ENCODE measurements at places on chromosomes 5 and 9.

- H3K4me3 ChIP-seq = no peak overlapping the region
- peaks cover 14% of the 10 kb centered on the region for H3K27me3 ChIP-seq
- peaks cover 43% of the 10 kb centered on the region for H3K4me1 ChIP-seq
- peak; percentile 44 for DNase-seq
- no peak overlapping the region for H3K27ac ChIP-seq
- H3K36me3 ChIP-seq = no peaks in the 10 kb centered on the region
These were observed 5.5 kb downstream of the PCDH1 start for GRCh38 chr5:141872496-141873356.

DNA sequence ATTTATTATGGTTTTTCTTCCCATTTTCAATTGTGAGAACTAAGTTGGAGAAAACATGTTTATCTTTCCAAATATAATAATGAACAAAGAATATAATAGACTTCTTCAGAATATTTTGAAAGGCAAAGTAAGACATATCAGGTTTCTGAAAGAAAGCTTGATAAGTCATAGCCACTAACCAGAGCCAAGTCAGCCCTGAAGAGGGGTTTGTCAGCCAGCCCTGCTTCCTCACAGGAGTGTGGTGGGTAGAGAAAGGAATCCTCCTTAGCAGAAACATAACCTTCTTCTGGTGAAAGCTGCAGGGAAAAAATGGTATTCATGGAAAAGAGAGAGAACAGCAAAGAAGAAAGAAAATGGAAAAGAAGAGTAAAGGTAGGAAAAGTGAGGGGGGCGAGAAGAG lies 93.4 kb downstream of the MPDZ start:
- H3K36me3 ChIP-seq = no peaks in the 10 kb centered on the region
- H3K27ac ChIP-seq = no peak overlapping the region
- no peak for DNase-seq
- no peak overlapping the region for H3K4me3 ChIP-seq
- H3K27me3 ChIP-seq = no peaks in the 10 kb centered on the region

GRCh38 chr5:445591-445990 lies 2.6 kb downstream of the EXOC3 start:
- peaks cover 26% of the 10 kb centered on the region for H3K4me1 ChIP-seq
- DNase-seq = no peak
- H3K36me3 ChIP-seq = peaks cover 42% of the 10 kb centered on the region
- no peak overlapping the region for H3K27ac ChIP-seq
- H3K4me3 ChIP-seq = no peak overlapping the region

DNA sequence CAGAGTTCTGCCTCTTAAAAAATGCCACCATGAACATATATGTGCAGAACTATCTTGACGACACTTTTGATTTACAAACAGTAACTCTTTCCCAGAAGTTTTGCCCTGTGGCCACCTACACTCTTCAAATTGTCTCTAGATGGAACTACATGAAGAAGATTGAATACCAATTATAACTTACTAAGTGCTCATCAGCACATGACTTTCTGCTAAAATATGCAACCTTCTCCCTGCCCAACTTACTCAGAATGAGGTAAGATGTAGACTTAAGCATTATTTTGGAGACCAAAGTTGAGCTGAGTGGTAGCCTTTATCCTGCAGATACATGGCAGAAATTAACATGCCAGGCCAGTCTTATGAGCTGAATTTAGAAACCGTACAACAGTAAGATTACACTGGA lies 105.4 kb downstream of the SEMA5A start:
- H3K4me1 ChIP-seq = peaks cover 16% of the 10 kb centered on the region
- no peak for DNase-seq
- no peak overlapping the region for H3K4me3 ChIP-seq
- no peaks in the 10 kb centered on the region for H3K27me3 ChIP-seq

GRCh38 chr5:143413958-143414669 lies 10.6 kb upstream of the NR3C1 start:
- DNase-seq = no peak
- H3K4me1 ChIP-seq = no peaks in the 10 kb centered on the region
- H3K36me3 ChIP-seq = no peaks in the 10 kb centered on the region
- no peak overlapping the region for H3K27ac ChIP-seq
- no peak overlapping the region for H3K4me3 ChIP-seq
- no peaks in the 10 kb centered on the region for H3K27me3 ChIP-seq

GRCh38 chr5:43609752-43610151 lies 6.8 kb downstream of the NNT start:
- H3K27ac ChIP-seq = no peak overlapping the region
- no peaks in the 10 kb centered on the region for H3K27me3 ChIP-seq
- no peaks in the 10 kb centered on the region for H3K36me3 ChIP-seq
- no peak for DNase-seq
- peaks cover 2% of the 10 kb centered on the region for H3K4me1 ChIP-seq
- no peak overlapping the region for H3K4me3 ChIP-seq

DNA sequence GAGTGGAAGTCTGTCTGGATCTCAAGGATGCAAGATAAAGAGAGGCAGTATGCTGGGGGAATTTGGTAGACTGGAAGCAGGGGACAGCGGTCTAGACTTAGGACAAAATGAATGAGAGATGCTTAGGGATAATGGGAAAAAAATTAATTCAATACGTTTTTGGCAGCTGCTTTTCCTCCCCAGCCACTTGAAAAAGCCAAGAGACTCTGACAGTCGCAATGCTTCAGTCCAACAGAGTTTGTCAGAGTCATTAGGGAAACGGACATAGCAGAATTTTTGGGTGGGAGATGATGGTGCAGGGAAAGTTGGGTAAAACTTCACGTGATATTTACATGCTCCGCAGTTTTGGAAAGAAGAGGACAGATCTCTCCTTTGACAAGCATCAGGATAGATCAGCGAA lies 129.7 kb downstream of the GOLPH3 start:
- H3K4me1 ChIP-seq = peaks cover 13% of the 10 kb centered on the region
- H3K36me3 ChIP-seq = no peaks in the 10 kb centered on the region
- no peak overlapping the region for H3K4me3 ChIP-seq
- peak overlapping the region; percentile 15 for H3K27ac ChIP-seq
- DNase-seq = no peak

DNA sequence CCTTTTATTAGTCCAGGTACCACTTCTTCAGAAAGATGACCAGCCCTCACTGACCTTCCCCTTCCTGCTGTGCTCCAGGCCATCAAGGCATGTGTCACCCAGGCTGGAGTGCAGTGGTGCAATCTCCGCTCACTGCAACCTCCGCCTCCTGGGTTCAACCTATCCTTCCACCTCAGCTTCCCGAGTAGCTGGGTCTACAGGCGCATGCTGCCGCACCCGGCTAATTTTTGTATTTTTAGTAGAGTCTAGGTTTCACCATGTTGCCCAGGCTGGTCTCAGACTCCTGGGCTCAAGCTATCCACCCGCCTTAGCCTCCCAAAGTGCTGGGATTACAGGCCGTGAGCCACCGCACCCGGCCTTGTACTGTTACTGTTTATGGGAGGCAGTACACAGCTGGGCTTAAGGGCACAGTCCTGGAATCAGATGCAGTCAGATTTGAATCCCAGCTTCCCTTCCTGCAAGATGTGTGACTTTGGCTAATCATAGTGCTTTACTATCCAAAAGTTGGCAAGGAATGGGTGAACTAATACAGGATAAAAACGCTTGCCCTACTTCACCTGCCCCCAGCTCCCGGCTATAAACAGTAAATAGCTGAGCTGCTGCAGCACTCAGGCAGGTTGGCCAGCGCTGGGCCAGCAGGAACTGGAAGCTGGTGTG lies 483 bp upstream of the EIF4EBP3 start:
- peaks cover 46% of the 10 kb centered on the region for H3K36me3 ChIP-seq
- no peak for DNase-seq
- H3K27me3 ChIP-seq = no peaks in the 10 kb centered on the region
- H3K27ac ChIP-seq = peak overlapping the region; percentile 89

DNA sequence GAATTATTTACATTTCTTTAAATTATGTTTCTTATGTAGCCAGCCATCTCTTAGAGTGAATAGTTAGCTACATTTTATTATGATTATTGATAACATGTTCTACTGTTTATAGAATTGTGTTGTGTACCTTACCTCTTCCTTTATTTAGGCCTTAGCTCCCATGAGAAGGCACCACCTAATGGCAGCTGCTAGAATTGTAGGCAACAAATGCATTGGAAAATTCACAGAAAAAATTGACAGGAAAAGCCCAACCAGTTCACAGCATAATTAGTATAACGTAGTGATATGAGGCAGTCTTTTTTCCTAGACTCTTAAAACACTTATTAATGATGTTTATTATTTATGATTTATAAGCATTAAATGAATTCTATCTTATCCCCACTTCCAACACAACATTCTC lies 175.8 kb downstream of the WDR70 start:
- H3K27me3 ChIP-seq = no peaks in the 10 kb centered on the region
- H3K36me3 ChIP-seq = no peaks in the 10 kb centered on the region
- H3K27ac ChIP-seq = no peak overlapping the region
- no peak overlapping the region for H3K4me3 ChIP-seq

GRCh38 chr9:121640076-121640475 lies 11.4 kb upstream of the DAB2IP start:
- no peaks in the 10 kb centered on the region for H3K36me3 ChIP-seq
- no peak overlapping the region for H3K27ac ChIP-seq
- H3K4me1 ChIP-seq = peaks cover 42% of the 10 kb centered on the region
- no peak for DNase-seq

- peaks cover 19% of the 10 kb centered on the region for H3K4me1 ChIP-seq
- no peaks in the 10 kb centered on the region for H3K27me3 ChIP-seq
- no peaks in the 10 kb centered on the region for H3K36me3 ChIP-seq
- H3K4me3 ChIP-seq = no peak overlapping the region
These were observed 34.0 kb upstream of the RXRA start for GRCh38 chr9:134291961-134292871.

GRCh38 chr9:124843456-124844034 lies 9.7 kb upstream of the WDR38 start:
- no peaks in the 10 kb centered on the region for H3K27me3 ChIP-seq
- no peaks in the 10 kb centered on the region for H3K4me1 ChIP-seq
- H3K36me3 ChIP-seq = no peaks in the 10 kb centered on the region
- DNase-seq = no peak
- H3K4me3 ChIP-seq = no peak overlapping the region

GRCh38 chr9:83235526-83235925 lies 172.6 kb upstream of the RASEF start:
- no peak for DNase-seq
- H3K27me3 ChIP-seq = no peaks in the 10 kb centered on the region
- no peaks in the 10 kb centered on the region for H3K36me3 ChIP-seq
- H3K4me3 ChIP-seq = no peak overlapping the region

- H3K27me3 ChIP-seq = no peaks in the 10 kb centered on the region
- H3K27ac ChIP-seq = no peak overlapping the region
- H3K36me3 ChIP-seq = no peaks in the 10 kb centered on the region
- H3K4me3 ChIP-seq = no peak overlapping the region
- no peak for DNase-seq
- H3K4me1 ChIP-seq = peaks cover 34% of the 10 kb centered on the region
These were observed 248.2 kb downstream of the EFNA5 start for GRCh38 chr5:107422494-107422893.

DNA sequence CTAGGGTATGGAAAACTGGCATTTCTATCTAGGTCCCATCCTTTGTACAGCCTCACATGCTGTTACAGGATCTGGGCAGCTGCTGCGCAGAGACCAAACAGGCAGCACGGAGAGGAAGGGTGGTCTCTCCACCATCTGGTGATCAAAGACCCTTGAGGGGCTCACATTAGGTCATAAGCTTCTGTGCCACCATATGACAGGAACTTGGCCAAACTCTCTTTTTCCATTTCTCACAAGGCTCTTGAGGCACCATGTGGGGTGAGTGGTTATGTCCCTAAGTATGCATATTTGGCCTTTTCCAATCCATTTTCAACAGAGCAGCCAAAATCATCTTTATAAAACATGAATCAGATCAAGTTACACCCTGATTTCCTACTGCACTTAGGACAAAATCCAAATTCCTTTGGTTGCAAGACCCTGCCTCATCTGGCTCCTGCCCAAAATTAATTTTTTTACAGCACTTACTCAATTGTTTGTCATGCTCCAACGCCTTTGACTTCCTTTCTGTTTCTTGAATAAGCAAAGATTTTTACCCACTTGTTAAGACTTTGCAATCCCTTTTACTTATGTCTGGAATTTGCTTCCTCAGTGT lies 730.0 kb downstream of the MAT2B start:
- no peak for DNase-seq
- no peak overlapping the region for H3K27ac ChIP-seq
- no peaks in the 10 kb centered on the region for H3K36me3 ChIP-seq
- H3K27me3 ChIP-seq = no peaks in the 10 kb centered on the region
- H3K4me3 ChIP-seq = no peak overlapping the region

- H3K27me3 ChIP-seq = no peaks in the 10 kb centered on the region
- peaks cover under 1% of the 10 kb centered on the region for H3K4me1 ChIP-seq
- no peak overlapping the region for H3K4me3 ChIP-seq
- H3K27ac ChIP-seq = no peak overlapping the region
- H3K36me3 ChIP-seq = no peaks in the 10 kb centered on the region
- DNase-seq = no peak
These were observed 44.3 kb downstream of the SLC28A3 start for GRCh38 chr9:84296146-84296843.

GRCh38 chr5:19048726-19049125 lies 939.3 kb downstream of the CDH18 start:
- H3K36me3 ChIP-seq = no peaks in the 10 kb centered on the region
- H3K4me1 ChIP-seq = no peaks in the 10 kb centered on the region
- H3K27me3 ChIP-seq = no peaks in the 10 kb centered on the region
- no peak overlapping the region for H3K4me3 ChIP-seq

DNA sequence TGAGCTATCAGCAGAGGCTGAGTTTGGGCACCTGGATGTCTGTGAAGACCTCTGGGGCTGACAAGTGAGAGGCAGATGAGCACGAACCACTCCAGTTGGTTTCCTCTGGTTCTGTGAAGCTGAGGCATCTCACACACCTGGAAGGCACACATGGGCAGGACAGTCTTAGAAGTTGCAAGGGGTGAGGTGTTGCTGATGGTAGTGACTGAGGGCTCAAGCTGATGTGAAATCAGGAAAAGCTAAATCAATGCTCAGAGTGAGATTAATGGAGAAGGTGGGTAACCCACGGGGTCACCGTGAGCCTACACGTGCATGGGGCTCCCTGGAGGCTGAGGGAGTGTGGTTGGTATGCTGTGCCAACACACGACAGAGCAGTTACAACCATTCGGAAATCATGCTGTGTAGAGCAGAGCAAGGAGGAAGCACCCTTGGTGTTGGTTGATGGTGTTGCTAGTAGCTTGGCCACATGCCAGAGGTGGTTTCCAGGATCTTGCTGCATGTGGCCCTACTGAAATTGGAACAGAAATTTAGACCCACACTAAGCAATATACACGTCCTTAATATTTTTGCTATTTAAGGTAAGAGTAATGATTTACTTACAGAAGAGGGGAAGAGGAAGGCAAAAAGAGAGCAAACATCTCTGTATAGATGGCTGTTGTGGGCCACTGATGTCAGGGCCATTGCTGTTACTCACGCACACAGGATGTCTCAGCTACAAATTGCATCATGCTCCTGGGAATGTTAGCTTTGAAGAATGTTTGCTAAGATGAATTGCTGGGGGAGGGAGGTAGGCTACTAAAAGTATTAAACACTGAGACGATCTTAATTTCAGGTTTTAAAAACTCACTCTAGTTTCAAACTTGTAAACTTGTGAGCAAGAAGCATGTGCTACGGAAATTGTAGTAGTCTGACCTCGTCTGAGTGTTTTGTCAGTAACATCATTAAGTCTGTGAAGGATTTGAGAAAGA lies 170.5 kb downstream of the ARHGEF28 start:
- peaks cover 21% of the 10 kb centered on the region for H3K4me1 ChIP-seq
- no peak overlapping the region for H3K4me3 ChIP-seq
- DNase-seq = no peak
- H3K27ac ChIP-seq = peak overlapping the region; percentile 78
- no peaks in the 10 kb centered on the region for H3K27me3 ChIP-seq
- H3K36me3 ChIP-seq = no peaks in the 10 kb centered on the region

- no peaks in the 10 kb centered on the region for H3K36me3 ChIP-seq
- H3K27me3 ChIP-seq = no peaks in the 10 kb centered on the region
- no peak for DNase-seq
- H3K4me3 ChIP-seq = no peak overlapping the region
- H3K4me1 ChIP-seq = no peaks in the 10 kb centered on the region
These were observed 26.3 kb downstream of the STC2 start for GRCh38 chr5:173301695-173302545.

All from vagina (tissue), 2 donors.